ENCODE measurements at places on chromosomes 5 and 9.

DNA sequence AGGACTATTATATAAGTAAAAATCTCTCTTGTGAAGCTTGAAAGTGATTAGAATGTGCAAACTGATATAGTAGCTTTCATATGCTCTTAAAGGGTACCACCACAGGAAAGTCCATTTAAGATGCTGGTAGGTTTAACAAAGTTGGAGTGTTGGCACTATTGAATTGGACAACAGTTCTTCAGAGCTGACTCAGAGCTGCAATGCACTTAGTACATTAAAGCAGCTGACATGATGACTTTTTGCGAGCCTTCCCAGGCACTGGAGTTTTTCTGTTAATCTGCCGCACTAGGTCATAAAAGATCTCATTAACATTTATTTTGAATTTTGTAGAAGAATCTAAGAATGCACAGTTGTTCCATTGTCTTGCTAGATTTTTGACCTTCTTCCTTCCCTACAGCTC lies 243.8 kb downstream of the ADAMTSL1 start:
- DNase-seq, result no peak

DNA sequence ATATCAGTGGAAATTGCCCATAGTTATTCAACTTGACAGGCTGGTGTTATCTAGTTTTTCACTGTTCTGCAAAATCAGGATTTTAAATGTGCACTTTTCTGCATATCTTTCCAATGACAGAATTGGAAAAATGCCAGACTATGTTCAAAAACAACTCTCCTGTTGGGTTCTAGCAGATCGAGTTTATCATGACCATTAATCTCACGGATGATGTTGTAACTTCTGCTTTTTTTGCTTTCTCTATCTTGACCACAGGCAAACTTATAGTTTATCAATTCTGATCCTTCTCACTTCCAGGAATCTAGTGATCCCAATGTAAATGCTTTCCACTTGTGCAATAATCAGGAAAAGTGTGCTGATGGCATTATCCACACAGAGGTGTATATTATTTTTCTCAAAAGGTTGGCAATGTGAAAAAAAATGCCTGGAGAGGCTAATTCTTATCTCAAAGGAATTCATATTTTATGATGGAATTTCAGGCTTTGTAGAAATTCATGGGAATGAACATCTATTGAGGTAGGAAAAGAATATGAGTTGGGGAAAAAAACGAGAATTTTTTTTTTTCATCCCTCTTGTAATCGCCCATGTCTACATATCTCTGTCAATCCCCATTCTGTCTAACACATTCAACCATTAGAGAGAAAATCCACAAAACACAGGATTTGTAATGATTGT lies 73.6 kb upstream of the DAB2 start:
- no peak for DNase-seq

- no peak for DNase-seq
These were observed 225.6 kb downstream of the SPOCK1 start for GRCh38 chr5:137273511-137273910.

DNA sequence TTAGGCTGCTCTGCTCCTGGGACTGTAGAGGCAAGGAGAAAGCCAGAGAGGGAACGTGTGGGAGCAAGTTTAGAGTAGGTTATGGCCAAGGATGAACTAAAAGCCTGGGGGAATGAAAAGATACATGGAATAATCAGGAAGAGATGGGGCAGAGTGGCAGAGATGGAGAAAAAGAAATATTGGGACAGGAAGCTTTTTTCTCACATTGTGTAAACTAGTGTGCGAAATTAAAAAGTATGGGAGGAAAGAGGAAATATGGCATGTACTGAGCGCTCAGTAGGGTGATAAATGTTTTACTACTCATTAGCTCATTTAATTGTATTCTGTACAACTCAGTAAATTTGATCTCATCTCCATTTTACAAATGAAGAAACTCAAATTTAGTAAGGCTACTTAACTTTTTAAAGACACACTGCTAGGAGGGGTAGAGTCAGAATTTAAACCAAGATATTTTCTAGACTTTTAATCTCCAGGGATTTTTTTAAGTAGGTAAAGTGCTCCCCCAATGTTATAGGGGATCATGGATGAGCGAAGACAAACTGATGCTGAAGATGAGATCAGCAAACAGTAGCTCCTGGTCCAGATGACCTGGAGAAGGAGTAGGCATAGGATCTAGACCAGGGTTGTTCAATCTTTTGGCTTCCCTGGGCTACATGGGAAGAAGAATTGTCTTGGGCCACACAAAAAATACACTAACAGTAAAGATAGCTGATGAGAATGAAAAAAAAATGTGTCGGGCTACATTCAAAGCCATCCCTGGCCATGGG lies 30.8 kb downstream of the ALDH1A1 start:
- no peak for DNase-seq

GRCh38 chr9:29389421-29389820 lies 1816.1 kb upstream of the C9orf72 start:
- no peak for DNase-seq

DNA sequence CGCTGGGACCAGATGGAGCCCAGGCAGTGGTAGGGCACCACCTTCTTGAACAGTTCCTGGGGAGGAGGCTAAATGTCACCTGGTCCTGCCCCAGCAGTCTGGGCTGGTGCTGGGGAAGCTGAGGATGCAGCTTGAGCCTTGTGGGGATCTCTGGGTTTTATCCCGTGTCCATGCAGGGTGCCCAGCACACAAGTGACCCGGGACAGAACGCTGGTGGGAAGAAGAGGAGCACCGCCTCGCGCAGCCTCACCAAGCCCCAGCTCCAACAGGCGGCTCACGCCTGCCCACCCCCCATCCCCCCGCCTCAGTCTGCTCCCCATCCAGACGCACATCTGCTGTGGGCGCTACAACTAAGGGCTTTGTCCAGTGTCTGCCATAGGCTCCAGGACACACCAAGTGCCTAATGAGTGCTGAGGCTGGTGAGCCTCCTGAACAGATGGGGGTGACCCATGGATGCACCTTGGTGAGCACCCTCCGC lies 13.8 kb downstream of the RALGDS start:
- DNase-seq, result no peak

- DNase-seq, result no peak
These were observed 41.6 kb upstream of the ZBTB43 start for GRCh38 chr9:126763130-126763764.

DNA sequence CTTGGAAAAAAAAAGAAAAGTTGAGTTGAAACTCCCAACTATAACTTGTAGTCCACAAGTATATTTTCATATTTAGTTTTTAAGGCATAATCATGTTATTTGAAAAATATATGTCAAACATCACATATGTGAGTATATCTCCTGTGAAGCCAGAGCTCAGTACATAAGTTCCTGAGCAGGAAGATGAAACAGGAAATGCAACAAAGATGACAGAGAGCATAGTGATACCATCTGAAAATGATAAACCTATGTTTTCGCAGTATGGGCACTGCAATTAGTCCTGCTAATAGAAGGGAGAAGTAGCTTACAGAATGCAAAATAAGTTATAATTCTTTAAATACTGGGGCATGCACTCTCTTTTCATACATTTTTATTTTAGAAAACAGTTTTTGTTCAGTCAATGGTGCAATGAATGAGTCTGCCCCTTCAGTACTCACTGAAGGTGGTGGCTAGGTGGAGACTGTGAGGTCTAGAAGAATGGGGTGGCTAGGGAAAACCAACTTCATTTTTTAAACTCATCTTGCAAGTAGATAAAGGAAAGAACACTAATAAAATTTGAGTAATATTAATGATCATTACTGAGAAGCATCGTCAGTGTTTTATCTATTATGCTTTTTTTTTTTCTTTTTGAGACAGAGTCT lies 54.1 kb upstream of the FYB1 start:
- no peak for DNase-seq

- DNase-seq, result peak; percentile 9
These were observed 45.7 kb downstream of the PPARGC1B start for GRCh38 chr5:149775785-149776184.

- no peak for DNase-seq
These were observed 137.3 kb downstream of the FSTL4 start for GRCh38 chr5:133474851-133475590.

DNA sequence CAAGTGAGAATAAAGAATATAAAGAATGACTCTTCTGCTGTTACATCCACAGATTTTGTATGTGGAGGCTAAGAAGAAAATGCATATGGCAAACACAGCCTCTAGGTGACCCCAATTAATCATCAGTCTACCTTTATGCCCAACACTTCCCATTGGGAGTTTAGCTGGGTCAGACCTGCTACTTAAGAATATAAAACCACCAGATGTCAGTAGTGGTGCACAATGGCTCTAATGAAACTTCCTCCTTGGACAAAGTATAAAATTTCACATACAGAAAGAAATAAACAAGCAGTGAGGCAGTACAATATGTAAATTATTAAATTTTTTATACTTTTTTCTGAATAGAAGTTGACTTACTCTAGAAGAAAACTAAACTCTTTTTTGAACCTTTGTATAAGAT lies 539.9 kb downstream of the BRINP1 start:
- DNase-seq, result no peak

DNA sequence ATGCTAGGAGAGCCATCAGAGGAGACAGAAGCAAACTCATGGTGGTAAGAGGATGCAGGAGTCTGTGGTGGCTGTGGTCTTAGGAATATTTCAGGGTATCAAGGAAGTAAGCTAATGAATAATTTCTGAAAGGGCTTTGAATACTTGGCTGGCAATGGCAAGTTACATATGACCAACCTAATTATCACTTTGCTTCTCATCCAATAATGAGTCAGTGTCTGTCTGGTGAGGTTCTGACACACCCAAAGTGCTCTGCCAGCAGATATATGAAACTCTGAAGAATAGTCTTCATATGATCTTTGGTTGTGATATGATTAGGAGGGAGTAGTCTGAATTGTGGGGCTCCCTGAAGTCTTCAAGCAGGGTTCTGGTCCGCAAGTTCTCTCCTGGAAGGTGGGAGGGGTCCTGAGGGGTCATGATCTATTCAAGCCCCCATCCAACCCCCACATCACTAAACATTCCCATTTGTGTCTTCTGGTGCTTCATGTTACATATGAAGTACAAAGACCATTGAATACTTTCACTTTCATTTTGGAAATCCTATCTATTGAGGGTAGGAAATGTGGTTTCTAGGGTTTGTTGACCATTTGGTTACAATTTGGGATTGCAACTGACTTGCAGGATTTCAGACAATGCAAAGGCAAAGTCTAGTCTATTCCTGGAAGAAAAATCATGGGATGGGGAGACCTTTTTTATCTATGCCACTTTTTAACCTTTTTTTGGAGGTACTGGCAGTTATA lies 199.9 kb upstream of the CDKN2B start:
- no peak for DNase-seq

- DNase-seq, result peak; percentile 24
These were observed 229.0 kb downstream of the ROR2 start for GRCh38 chr9:91720751-91721705.
